HT-29 (cell line): ENCODE measurements at places on chromosomes 5 and 9. TPM values are rescaled to one million over a fixed set of nuclear protein-coding genes. Genes with fewer than 3 reads are reported as not detected.

TERT gene
- 0.23 and 4.9 TPM in 2 replicates for total RNA-seq

GIN1 gene
- total RNA-seq = 1.6 TPM in 2 replicates

CDC20B gene
- total RNA-seq = not detected in 2 replicates

TSSK1B gene
- not detected in 2 replicates for total RNA-seq

TMEM174 gene
- not detected in 2 replicates for total RNA-seq

C9 gene
- total RNA-seq = not detected in 2 replicates

GABRP gene
- total RNA-seq = 7.4 and 11.0 TPM in 2 replicates

GRCh38 chr5:31107091-31107518 is 86.4 kb upstream of the CDH6 start:
- DNase-seq = no peak

- no peak for DNase-seq
Measured at GRCh38 chr5:153159616-153160015, 330.9 kb upstream of the GRIA1 start.

GRCh38 chr5:4804691-4805360 is 335.3 kb upstream of the ADAMTS16 start:
- no peak for DNase-seq

DNA sequence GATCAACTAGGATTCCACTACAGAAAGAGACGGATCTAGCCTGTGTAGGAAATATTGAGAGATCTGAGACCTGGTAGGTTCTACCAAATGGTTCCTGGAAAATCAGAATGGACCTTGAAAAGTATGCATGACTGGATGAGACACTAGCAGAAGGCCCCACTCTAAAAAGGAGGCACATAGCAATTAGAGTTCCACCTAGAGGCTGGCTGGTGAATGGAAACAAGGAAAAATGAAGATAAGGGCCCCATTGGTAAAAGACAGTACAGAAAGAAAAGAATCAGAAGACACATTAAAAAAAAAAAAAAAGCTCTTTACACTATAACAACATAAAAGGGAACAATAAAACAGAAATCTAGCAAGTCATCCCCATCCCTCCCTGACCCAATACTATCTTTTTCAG is 518.5 kb downstream of the NR2F1-AS1 start:
- DNase-seq = peak; percentile 27

- peak; percentile 47 for DNase-seq
Measured at GRCh38 chr5:73783828-73784227, 157.8 kb downstream of the ARHGEF28 start.

DNA sequence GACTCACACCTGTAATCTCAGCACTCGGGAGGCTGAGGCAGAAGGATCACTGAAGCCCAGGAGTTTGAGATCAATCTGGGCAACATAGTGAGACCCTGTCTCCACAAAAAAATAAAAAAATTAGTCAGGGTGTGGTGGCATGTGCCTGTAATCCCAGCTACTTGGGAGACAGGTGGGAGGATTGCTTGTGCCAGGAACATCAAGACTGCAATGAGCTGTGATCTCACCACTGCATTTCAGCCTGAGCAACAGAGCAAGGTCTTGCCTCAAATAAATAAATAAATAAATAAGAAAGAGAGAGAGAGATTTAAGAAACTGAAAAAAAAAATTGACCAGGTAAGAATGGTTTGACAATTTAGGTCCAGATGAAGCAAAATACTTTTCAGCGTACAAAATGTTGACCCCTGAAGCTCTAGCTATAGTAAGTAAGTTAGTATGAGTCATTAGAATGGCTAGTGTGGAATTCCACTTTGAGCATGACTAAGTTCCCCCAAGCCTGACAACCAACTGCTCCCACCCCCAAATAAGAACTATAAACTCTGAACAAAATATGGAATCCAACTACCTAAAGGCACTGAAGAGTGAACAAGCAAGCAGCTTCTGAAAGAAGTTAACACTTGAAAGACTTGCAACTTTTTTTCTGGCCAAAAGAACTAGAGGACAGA is 217.8 kb upstream of the TLE4 start:
- DNase-seq = no peak

- DNase-seq = peak; percentile 66
Measured at GRCh38 chr9:82148901-82149461, 160.4 kb downstream of the SPATA31D1 start.

- no peak for DNase-seq
Measured at GRCh38 chr9:113941526-113941925, 65.4 kb downstream of the ZNF618 start.
